ENCODE measurements at places on chromosomes 5 and 9.

GRCh38 chr9:108273988-108274387 lies 581.8 kb downstream of the ACTL7B start:
- no peak for DNase-seq

DNA sequence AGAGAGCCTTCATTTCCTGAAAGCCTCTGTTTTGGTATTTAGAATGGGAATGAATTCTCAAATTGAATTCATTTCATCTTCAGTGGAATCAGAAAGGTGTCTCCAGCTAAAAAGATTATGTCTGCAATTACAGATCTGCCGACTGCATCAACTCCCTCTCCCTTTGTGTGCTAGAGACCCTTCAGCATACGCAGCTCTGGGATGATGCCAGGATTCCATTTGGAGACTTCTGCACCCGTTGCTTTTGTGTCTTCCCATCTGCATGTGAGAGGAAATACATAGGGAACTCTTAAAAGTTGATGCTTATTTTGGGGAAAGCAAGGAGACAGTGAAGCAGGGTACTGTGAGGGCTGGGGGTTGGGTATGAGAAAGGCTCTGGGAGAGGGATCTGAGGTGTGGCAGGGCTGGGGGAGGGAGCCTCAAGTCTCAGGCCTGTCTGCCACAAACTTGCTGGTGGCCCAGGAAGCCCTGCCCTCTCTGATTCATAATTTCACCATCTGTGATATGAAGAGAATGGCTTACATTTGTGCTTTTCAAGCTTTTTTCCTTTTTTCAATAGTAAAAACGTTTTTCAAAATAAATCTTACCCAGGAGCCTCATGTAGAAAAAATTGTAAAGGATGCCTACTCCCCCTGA lies 89.7 kb upstream of the SAP30L start:
- peak; percentile 47 for DNase-seq

DNA sequence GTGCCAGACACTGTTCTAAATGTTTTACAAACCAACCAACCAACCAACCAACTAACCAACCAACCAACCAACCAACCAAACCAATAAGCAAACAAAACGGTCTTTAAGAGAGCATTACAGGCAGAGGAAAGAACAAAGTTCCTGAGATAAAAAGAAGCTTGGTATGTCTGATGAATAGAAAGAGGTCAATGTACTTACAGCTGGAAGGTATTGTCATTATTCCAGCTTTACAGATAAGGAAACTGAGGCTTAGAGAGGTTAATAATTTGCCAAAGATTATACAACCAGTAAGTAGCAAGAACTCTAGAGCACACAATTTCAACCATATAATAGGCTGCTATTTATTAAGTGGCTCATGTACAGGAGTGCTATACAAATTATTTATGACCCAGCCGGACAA lies 29.6 kb downstream of the C9orf57 start:
- DNase-seq = no peak

GRCh38 chr9:128886211-128886891 lies 4.4 kb downstream of the LRRC8A start:
- DNase-seq = peak; percentile 65

GRCh38 chr5:72057816-72058215 lies 49.5 kb upstream of the MAP1B start:
- DNase-seq = no peak

DNA sequence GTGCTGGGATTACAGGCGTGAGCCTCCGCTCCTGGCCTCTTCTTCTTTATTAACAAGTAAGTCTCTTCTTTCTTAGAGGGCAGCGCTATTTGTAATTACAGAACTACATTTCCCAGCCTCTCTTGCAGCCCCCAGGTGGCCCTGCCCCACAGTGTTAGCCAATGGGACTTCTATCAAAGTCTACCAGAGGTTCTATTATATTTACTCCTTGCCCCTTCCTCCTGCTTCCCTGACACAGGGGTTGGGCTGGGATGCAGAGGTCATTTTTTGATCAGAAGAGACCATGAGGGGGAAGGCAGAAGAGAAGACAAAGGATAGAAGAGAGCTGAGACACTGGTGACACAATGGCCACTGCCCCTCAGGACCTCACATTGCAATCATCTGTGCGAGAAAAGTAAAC lies 224.2 kb downstream of the SYK start:
- no peak for DNase-seq

- no peak for DNase-seq
These were observed 199.5 kb upstream of the DMRT1 start for GRCh38 chr9:642014-642413.

DNA sequence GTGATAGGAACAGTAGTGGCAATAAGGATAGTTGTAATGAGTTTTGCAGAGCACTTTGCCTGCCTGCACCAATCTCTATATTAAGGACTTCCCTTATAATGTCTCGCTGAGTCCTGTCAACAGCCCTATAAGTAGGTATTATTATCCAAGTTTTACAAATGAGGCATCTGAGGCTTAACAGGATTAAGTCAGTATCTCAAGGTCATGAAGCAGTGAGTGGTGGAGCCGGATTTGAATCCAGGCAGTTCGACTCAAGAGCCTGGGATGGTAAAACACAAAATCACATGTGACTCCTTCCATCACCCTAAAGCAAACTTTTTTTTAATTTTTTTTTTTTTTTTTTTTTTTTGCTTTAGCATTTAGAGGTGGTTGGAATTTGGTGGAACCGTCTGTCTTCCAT lies 59.0 kb upstream of the RARS1 start:
- no peak for DNase-seq

DNA sequence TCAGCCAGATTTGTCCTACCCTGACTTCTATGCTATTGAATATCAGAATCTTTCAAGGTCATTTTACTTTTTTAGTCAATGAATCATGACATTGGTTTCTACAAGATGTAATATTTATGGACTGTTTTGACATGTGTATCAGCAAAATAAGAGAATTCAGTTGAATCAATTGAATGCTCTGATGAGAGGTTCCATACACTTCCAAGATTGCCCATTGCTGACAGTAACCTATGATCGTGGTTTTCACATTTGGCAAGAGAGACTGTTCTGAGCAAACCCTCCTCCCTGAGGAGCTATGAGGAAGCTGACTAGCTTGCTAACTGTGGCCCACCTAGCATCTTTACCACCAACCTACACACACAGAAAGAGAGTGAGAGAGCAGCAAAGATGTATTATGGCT lies 56.7 kb upstream of the FST start:
- DNase-seq = no peak

- DNase-seq = no peak
These were observed 228.9 kb upstream of the MVB12B start for GRCh38 chr9:126097679-126098078.

- DNase-seq = no peak
These were observed 150.2 kb downstream of the KIAA0825 start for GRCh38 chr5:94467954-94468930.

GRCh38 chr5:12294151-12294550 lies 389.9 kb upstream of the CTNND2 start:
- DNase-seq = no peak

- DNase-seq = no peak
These were observed 360.0 kb downstream of the BRINP1 start for GRCh38 chr9:119009249-119009648.

DNA sequence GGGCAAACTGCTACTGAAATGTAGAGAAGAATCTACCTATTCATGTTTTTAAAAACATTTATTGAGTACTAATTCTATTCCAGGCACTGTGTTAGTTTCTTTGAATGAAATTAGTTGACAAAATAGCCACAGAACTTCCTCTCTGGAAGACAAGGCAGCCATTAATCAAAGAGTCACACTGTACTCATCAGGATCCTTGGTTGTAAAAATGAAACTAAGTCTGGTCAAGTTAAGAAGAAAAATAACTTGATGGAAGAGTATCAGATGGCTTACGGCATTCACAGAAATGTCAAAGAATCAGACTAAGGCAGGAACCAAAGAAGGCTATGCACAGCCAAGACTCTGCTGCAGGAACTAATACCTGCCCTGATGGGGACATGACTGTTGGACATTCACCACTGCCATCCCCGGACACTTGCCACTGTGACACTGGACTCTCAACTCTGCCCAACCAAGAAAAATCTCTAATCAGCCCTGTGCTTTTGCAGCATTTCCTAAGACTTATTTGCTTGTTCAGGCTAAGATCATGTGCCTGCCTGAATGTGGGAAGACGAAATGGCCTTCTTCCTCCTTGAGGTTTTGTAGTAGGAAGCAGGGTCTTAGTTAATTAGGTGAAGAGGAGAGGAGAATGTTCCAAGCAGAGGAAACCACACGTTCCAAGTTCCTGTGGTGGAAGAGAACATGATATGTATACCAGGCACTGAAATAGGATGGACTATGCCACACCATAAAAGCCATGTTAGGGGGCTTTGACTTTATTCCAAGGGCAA lies 23.3 kb upstream of the NDUFB6 start:
- no peak for DNase-seq

DNA sequence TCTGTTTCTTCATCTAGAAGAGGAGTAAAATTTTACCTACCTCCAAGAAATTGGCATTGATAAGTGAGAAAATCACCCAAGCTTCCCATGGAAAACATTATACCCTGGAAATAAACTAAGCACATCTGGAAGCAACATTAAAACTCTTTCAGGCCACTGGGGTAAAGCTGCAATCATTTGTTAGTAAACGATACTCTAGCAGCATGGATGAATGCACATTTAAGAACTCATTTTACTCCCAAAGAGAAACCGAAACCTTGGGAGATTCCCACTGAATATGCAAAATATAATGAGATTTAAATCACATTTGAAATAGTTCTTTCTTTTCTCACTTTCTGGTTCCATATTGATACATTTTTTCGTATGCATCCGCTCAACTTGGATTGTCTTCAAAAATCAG lies 467.5 kb downstream of the EFNA5 start:
- DNase-seq = no peak

GRCh38 chr9:8653855-8654254 lies 854.3 kb upstream of the DMAC1 start:
- DNase-seq = no peak

- peak; percentile 13 for DNase-seq
These were observed 233.2 kb upstream of the RFX3 start for GRCh38 chr9:3758816-3759576.

DNA sequence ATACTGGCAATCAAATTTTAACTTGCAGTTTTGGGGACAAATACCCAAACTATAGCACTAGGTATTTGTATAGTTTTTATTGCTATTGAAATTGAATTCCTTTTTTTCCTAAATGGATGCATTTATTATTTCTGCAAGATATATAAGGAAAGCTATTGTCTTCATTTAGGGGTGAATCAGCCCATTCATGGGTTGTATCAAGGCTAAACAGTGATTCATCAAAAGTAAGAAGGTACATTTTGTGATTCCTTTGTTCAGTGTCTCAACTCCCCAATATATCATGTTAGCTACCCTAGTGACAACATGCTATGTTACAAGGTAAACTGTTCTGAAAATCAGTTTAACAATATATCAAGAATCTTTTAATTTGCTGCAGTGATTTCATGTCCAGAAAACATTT lies 185.7 kb downstream of the PLK2 start:
- DNase-seq = peak; percentile 12

DNA sequence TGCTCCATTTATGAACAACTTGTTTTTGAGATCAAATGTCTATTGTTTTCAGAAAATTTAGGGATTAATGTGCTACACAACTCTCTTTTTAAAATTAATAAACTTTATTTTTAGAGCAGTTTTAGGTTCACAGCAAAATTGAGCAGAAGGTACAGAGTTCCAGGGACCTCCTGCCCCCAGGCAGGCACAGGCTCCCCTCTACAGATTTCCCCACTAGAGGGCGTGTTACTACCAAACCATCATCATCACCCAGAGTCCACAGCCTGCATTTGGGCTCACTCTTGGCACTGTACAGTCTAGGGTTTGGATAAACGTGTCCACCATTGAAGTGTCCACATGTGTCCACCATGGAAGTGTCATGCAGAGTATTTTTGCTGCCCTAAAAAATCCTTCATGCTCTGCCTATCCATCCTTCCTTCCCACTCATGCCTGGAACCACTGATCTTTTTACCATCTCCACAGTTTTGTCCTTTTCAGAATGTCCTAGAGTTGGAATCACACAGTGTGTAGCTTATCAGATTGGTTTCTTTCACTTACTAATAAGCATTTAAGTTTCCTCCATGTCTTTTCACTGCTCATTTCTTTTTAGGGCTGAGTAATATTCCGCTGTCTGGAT lies 61.7 kb downstream of the MRPL36 start:
- peak; percentile 35 for DNase-seq

- DNase-seq = no peak
These were observed 200.1 kb downstream of the MCTP1 start for GRCh38 chr5:95084757-95085156.

DNA sequence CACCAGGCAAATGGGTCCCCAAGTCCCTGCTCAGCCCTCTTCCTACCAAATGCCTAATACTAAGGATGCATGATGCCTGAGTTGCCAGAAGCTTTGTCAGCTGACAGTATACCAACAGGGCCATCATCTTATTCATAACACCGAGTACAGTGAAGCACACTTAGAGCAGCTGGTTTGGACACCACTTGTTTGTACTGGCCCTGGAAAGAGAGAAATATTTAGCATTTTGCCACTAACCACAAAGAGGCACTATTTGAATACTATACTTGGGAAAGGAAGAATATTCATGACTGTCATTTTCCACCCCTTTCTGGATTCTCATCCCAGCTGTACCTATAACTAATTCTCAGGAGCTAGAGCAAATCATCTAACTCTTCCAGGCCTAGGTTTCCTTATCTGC lies 364.4 kb upstream of the KIF2A start:
- DNase-seq = no peak

GRCh38 chr5:157165668-157166067 lies 396 bp downstream of the GARIN3 start:
- DNase-seq = no peak

DNA sequence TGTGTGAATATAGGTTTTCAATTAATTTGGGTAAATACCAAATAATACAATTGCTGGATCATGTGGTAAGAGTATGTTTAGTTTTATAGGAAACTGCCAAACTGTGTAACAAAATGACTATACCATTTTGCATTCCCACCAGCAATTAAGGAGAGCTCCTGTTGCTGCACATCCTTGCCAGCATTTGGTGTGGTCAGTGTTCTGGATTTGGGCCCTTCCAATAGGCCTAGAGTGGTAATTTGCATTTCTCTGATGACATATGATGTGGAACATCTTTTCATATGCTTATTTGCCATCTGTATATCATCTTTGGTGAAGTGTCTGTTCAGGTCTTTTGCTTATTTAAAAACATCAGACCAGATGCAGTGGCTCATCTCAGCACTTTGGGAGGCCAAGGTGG lies 11.6 kb upstream of the RFK start:
- no peak for DNase-seq

DNA sequence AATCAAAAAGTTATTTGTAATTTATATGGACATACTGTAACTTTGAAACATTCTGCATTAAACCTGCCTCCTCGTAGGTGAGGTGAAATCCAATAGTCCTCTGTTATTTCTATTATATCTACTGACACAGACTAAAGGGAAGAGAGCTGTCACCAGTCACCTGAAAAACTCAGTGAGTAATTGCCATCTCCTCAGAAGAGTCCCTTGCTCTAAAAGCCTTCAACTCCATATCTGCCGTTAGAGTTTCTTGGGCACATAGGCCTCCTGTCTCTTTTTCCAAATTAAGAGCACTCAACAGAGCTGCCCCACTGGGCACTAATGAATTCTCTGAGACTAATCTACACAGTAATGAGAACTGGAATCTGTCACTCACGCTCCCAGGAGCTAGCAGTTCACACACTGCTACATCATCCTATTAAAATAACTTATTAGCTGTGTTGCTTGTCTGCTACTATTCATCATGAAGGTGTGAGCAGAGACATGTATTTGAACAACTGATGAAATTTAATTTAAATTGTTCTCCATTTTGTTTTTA lies 67.3 kb upstream of the VCAN start:
- no peak for DNase-seq

All from fibroblast of pulmonary artery (primary cell).